Ovary (tissue), 10 donors: ENCODE measurements at places on chromosomes 3 and 15. TPM values are rescaled to one million over a fixed set of nuclear protein-coding genes. Genes with fewer than 3 reads are reported as not detected.

DNA sequence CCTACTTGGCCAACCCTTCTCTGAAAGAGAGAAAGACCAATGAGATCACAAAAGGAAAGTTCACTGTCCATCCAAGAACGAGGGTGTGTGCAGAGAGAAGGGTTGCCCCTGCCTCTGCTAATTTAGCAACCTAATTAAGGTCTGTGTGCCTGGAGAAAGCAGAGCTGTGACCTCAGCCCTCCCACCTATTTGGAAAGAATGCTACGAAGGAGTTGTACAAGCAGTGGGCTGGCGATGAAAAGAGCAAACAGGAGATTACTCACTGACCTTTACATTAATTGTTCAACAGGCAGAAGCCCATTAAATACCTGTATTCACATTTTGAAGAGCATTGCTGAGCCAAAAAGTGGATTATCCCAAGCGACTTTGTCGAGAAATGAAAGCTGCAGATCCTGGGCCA, 314.9 kb downstream of the NTRK3 start:
- H3K27ac ChIP-seq, result no peak overlapping the region
- no peak for DNase-seq
- no peaks in the 10 kb centered on the region for H3K27me3 ChIP-seq
- H3K4me1 ChIP-seq, result no peaks in the 10 kb centered on the region
- no peak overlapping the region for H3K4me3 ChIP-seq

DNA sequence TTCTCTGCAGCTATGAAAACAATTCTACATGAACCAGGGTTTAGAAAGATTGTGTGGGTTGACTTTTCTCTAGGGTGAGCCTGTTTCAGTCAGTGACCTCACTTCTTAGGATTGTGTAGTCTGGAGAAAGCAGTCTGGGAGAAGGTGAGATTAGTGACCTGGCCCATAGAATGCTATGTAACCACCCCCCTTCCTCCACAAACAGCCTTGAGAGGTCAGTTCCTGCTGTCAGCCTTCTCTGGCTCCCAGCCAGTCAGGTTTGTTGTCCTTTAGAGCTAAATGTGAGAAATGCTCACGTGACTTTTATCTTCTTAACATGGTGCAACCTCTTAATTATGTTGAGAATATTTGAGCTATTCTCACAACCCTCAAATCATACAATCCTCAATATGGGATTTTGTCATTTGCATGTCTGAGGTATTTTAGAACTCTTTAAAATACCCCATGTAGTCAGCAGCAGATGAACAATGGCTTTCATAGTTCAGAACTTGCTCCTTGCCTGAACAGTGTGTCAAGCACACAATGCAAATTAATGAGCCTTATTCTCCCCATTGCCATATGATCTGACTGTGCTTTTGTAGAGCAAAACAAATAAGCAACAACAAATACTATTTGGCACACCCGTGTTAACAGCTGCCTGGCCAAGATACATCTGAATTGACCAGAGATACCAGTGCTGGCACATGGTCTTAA, 311.6 kb downstream of the CNTN6 start:
- DNase-seq, result no peak
- H3K36me3 ChIP-seq, result no peaks in the 10 kb centered on the region
- H3K27ac ChIP-seq, result no peak overlapping the region
- no peaks in the 10 kb centered on the region for H3K4me1 ChIP-seq
- H3K4me3 ChIP-seq, result no peak overlapping the region

Gene ECE2
- total RNA-seq, result not detected

DNA sequence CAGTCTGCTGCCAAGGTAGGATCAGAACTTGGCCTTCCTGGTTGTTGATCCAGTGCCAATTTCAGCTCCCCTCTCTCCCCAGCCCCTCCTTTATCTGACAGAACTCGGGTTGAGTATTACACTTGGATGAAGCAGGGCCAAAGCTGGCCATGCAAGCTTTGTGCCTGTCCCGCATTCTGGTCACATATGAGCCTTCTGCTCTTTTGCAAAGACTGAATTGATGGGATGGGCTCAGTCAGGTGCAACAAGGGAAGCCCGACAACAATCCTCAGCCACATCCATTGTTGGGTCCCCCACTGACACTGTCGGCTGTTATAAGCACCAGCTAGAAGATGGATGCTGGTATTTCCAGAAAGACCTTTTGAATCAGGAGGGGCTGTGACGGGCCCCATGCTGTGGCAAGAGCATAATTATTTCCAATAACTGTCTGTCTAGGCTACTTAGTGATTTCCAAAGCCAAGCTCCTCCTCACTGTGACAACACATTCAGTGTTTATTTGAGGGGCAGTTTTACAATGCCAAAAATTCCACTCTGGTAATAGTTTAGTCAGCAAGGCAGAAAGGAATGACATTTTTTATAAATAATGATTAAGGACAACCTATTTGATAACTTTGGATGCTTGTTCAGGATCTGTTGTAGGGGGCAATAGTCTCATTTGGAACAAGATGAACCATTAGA, 146.8 kb upstream of the FRMD4B start:
- no peak overlapping the region for H3K27ac ChIP-seq
- H3K27me3 ChIP-seq, result no peaks in the 10 kb centered on the region
- H3K4me1 ChIP-seq, result peaks cover 2% of the 10 kb centered on the region
- H3K36me3 ChIP-seq, result no peaks in the 10 kb centered on the region
- no peak for DNase-seq
- H3K4me3 ChIP-seq, result no peak overlapping the region

Gene PIGBOS1
- total RNA-seq, result 11.2 TPM

DNA sequence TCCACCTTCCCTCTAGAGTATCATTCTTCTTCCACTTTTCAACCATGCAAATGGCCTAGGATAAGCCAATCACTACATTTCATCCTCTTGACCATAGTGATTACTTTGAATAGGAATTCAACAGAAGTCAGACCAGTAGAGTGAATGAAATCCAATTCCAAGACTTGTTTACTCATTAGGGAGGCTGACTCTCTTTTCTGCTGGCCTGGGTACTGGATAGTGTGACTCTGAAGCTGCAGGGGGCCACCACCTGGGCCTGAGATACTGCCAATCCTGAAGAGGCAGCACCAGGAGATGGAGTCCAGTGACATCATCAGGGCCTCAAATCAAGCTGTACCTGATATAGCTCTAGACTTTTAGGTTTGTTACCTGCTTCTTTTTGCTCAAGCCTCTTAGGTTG, 7.0 kb upstream of the FSTL1 start:
- DNase-seq, result no peak
- peaks cover 5% of the 10 kb centered on the region for H3K4me1 ChIP-seq
- no peak overlapping the region for H3K27ac ChIP-seq
- no peaks in the 10 kb centered on the region for H3K36me3 ChIP-seq
- no peak overlapping the region for H3K4me3 ChIP-seq

Gene ROBO2
- total RNA-seq, result 4.4 TPM

Gene ROPN1
- total RNA-seq, result not detected

DNA sequence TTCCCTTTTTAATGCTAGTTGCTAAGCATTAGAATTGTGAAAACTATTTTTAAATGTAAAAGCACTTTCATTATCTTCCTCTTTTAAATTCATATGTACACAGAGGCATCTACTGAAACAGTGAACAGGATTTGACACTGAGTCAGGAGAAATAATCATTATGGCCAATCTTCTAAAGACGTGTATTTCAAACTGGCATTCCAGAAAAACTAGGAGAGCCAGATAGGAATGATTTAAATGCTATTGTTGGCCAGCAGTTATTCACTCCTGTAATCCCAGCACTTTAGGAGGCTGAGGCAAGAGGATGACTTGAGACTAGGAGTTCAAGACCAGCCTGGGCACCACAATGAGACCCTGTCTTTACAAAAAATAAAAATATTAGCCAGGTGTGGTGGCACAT, 67.6 kb upstream of the RAP2B start:
- no peak overlapping the region for H3K27ac ChIP-seq
- H3K4me3 ChIP-seq, result no peak overlapping the region
- no peaks in the 10 kb centered on the region for H3K27me3 ChIP-seq
- DNase-seq, result no peak
- no peaks in the 10 kb centered on the region for H3K36me3 ChIP-seq

Gene ANKUB1
- 0.95 TPM for total RNA-seq

GRCh38 chr3:43279082-43279481, 7.3 kb upstream of the SNRK start:
- H3K27me3 ChIP-seq, result no peaks in the 10 kb centered on the region
- no peak overlapping the region for H3K4me3 ChIP-seq
- H3K36me3 ChIP-seq, result no peaks in the 10 kb centered on the region
- DNase-seq, result no peak
- H3K27ac ChIP-seq, result no peak overlapping the region
